ENCODE measurements at places on chromosomes 11 and 22. TPM values are rescaled to one million over a fixed set of nuclear protein-coding genes. Genes with fewer than 3 reads are reported as not detected.

Gene PIWIL4
- 0.62 TPM for total RNA-seq

Gene ELFN2
- total RNA-seq = not detected

Gene DCHS1
- total RNA-seq = 0.17 TPM

Gene PDE2A
- total RNA-seq = 1.4 TPM

Gene TRIM49D1
- not detected for total RNA-seq

Gene CHRNA10
- total RNA-seq = 2.5 TPM

Gene ANKK1
- total RNA-seq = 0.20 TPM

Gene TMEM132A
- 8.7 TPM for total RNA-seq

Gene EMID1
- total RNA-seq = not detected

Gene POTEH
- total RNA-seq = not detected

Gene SCGB1D2
- not detected for total RNA-seq

Gene SPDYC
- total RNA-seq = not detected

Gene HEPN1
- not detected for total RNA-seq

Gene APOL6
- 7.7 TPM for total RNA-seq

Gene RDX
- total RNA-seq = 27.4 TPM

Gene LRRC74B
- not detected for total RNA-seq

Gene ARHGEF17
- total RNA-seq = not detected

Gene GNG3
- 1.8 TPM for total RNA-seq

Gene TIGD3
- 1.4 TPM for total RNA-seq

Gene SLC6A5
- not detected for total RNA-seq

Gene CD3D
- 1.8 TPM for total RNA-seq

Gene FAM180B
- not detected for total RNA-seq

Gene CYB5R2
- total RNA-seq = 25.9 TPM

Gene TTLL8
- total RNA-seq = not detected

Gene PHOX2A
- total RNA-seq = not detected

Gene OR52I1
- total RNA-seq = not detected

Gene SNX32
- 0.37 TPM for total RNA-seq

Gene CLMP
- not detected for total RNA-seq

Gene OR4D5
- total RNA-seq = not detected

Gene AIFM3
- 1.3 TPM for total RNA-seq

Gene DSCAML1
- total RNA-seq = 3.6 TPM

Gene AP5B1
- total RNA-seq = 17.4 TPM

Gene KCNE3
- total RNA-seq = not detected

Gene RHOD
- not detected for total RNA-seq

Gene WNT7B
- total RNA-seq = not detected

Gene CCDC188
- total RNA-seq = not detected

Gene TMEM45B
- total RNA-seq = not detected

Gene MMP8
- not detected for total RNA-seq

Gene NAALAD2
- total RNA-seq = not detected

Gene POLR2F
- 67.3 TPM for total RNA-seq

Gene SERPING1
- not detected for total RNA-seq

Gene CDC42BPG
- total RNA-seq = 3.7 TPM

Gene OR51I1
- total RNA-seq = not detected

Gene MICAL2
- 0.64 TPM for total RNA-seq

Measured in activated B cell treated with CpG ODN at 0.5 μM for 24 hours (primary cell).